ENCODE measurements at places on chromosomes 2 and 18.

GRCh38 chr2:96393989-96394761 is 58.6 kb downstream of the NCAPH start:
- DNase-seq = no peak

DNA sequence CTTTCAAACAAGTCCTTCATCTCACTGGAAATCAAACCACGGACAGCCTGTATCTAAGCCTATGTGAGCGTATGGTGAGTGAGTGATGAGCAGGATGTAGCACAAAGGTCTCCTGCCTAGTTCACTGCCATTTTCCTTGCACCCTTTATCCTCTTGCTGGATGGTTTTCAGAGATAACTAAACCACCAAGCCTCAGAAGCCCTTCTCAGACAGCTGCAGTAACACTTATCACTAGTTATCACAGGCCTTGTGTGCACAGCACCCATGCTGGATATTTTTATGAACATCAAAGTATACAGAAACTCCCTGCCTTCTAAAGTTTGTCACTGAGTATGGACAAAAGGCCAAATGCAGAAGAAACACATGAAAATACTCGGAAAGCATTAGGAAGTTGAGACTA is 69.5 kb downstream of the C1D start:
- DNase-seq = no peak

DNA sequence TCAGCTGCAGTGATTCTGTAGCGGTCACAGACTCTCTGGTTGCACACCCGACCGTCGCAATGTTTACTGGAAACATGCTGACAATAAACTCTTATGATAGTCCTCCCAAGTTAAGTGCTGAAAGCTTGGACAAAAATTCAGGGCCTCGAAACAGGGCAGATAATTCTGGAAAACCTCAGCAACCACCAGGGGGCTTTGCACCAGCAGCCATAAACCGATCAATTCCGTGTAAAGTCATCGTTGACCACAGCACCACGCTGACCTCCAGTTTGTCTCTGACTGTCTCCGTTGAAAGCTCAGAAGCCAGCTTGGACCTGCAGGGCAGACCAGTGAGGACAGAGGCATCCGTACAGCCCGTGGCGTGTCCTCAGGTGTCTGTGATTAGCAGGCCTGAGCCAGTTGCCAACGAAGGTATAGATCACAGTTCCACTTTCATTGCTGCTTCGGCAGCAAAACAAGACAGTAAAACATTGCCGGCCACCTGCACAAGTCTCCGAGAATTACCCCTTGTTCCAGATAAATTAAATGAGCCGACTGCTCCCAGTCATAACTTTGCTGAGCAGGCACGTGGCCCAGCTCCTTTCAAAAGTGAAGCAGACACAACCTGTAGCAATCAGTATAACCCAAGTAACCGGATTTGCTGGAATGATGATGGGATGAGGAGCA is 166.1 kb downstream of the ASXL3 start:
- DNase-seq = no peak

- DNase-seq = no peak
These were observed 41.4 kb downstream of the PKP4 start for GRCh38 chr2:158498043-158498748.

DNA sequence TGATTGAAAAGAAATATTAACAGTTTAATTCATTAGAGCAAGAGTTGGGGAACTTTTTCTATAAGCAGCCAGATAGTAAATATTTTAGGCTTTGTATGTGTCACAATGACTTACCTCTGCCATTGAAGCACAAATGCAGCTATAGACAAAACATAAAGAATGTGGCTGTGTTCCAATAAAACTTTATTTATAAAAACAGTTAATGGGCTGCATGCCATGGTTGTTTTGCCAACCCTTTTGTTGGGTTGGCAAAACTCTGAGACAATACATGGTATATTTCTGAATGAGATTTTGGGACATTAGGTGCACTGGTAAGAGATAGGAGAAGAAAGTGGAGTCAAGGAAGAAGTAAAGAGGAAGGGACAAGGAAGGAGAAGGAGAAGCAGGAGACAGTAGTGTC is 61.8 kb upstream of the CERS6 start:
- no peak for DNase-seq
